ENCODE measurements at places on chromosomes 13 and 19.
A peak's percentile ranks its signal among the peaks of the same experiment; 100 is the strongest.

DNA sequence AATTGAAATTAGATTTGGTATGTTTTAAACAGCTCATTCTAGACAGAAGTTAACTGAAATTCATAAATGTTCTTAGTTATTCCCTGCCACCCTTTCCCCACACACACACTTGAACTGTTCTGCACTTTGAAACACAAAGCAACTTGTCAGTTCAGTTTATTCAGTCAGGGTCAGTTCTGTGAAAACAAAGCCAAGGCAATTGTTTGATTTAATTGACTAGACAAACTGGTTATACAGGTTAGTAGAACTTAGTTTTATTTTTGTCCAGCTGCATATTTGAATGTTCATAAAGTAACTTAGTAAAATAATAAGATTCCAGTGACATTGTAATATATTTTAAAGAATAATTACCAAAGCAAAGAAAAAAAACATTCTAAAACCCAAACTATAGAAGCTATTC lies 98.3 kb upstream of the KLF5 start:
- no peak for DNase-seq
- H3K27ac ChIP-seq = no peak overlapping the region
- peaks cover 4% of the 10 kb centered on the region for H3K4me1 ChIP-seq
- peaks cover 24% of the 10 kb centered on the region for H3K36me3 ChIP-seq
- H3K27me3 ChIP-seq = no peaks in the 10 kb centered on the region

- no peaks in the 10 kb centered on the region for H3K27me3 ChIP-seq
- H3K4me1 ChIP-seq = peaks cover 6% of the 10 kb centered on the region
- DNase-seq = no peak
- no peaks in the 10 kb centered on the region for H3K36me3 ChIP-seq
- no peak overlapping the region for H3K4me3 ChIP-seq
- no peak overlapping the region for H3K27ac ChIP-seq
Measured at GRCh38 chr19:475360-475759, 14.5 kb upstream of the SHC2 start.

- no peaks in the 10 kb centered on the region for H3K36me3 ChIP-seq
- no peaks in the 10 kb centered on the region for H3K27me3 ChIP-seq
- no peaks in the 10 kb centered on the region for H3K4me1 ChIP-seq
- H3K27ac ChIP-seq = no peak overlapping the region
- H3K4me3 ChIP-seq = no peak overlapping the region
- no peak for DNase-seq
Measured at GRCh38 chr19:28168557-28168956, 1044.4 kb downstream of the UQCRFS1 start.

- no peak overlapping the region for H3K4me3 ChIP-seq
- H3K27me3 ChIP-seq = no peaks in the 10 kb centered on the region
- no peaks in the 10 kb centered on the region for H3K36me3 ChIP-seq
- no peaks in the 10 kb centered on the region for H3K4me1 ChIP-seq
- no peak for DNase-seq
- no peak overlapping the region for H3K27ac ChIP-seq
Measured at GRCh38 chr19:18456974-18457373, 19.0 kb upstream of the ISYNA1 start.

- H3K4me3 ChIP-seq = peak overlapping the region; percentile 64
- peaks cover 36% of the 10 kb centered on the region for H3K4me1 ChIP-seq
- H3K27me3 ChIP-seq = no peaks in the 10 kb centered on the region
- no peaks in the 10 kb centered on the region for H3K36me3 ChIP-seq
- no peak overlapping the region for H3K27ac ChIP-seq
- no peak for DNase-seq
Measured at GRCh38 chr19:3368441-3368795, 2.0 kb downstream of the NFIC start.

DNA sequence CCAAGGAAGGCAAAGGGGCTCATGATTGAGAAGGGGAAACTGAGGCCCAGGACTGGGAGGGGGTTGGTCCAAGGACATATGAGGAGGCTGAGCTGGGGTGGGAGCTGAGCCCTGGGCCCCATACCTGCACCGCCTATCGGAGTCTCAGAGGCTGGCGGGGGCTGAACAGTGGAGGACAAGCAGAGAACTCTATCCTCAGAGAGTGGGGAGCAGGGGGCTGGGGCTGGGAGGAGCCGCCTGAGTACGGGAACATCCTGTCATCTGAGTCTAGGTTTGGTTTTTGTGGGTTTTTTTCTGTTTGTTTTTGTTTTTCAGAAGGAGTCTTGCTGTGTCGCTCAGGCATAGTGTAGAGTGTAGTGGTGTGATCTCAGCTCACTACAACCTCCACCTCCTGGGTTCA lies 6.2 kb downstream of the ARRDC2 start:
- peak; percentile 63 for DNase-seq
- no peaks in the 10 kb centered on the region for H3K27me3 ChIP-seq
- H3K4me1 ChIP-seq = peaks cover 62% of the 10 kb centered on the region
- H3K36me3 ChIP-seq = peaks cover 33% of the 10 kb centered on the region
- H3K27ac ChIP-seq = peak overlapping the region; percentile 85
- no peak overlapping the region for H3K4me3 ChIP-seq

Data from activated naive CD4-positive, alpha-beta T cell treated with anti-CD3 and anti-CD28 coated beads for 36 hours (primary cell).